ENCODE measurements at places on chromosomes 7 and 10.
A peak's percentile ranks its signal among the peaks of the same experiment; 100 is the strongest.

- DNase-seq: peak; percentile 15
Measured at GRCh38 chr7:2958416-2959102, 85.1 kb downstream of the CARD11 start.

GRCh38 chr7:38798552-38799267, 110.3 kb downstream of the VPS41 start:
- no peak for DNase-seq

GRCh38 chr10:77692782-77693181, 55.2 kb upstream of the KCNMA1 start:
- DNase-seq: no peak

- no peak for DNase-seq
Measured at GRCh38 chr7:88106434-88106833, 113.4 kb downstream of the SRI start.

DNA sequence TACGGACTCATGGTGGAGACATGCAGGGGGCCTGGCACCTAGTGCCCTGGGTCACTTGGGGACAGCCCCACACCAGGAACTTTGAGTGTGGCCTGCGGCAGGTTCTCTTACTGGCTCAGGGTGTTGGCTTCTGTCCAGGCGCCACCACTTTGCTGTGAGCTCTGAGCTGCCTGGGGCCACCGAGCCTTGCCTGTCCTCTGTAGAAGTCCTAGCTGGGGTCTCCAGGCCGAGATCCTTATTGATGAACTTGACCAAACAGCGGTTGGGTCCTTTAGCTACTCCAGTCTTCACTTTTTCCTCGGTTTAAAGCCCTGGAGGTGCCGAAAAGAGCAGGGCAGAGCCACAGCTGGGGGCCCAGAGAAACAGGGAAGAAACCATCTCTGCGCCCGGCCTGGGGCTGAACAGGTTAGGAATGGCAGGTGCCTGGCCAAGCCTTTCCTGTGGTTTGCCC, 41.3 kb downstream of the ZNF467 start:
- no peak for DNase-seq

DNA sequence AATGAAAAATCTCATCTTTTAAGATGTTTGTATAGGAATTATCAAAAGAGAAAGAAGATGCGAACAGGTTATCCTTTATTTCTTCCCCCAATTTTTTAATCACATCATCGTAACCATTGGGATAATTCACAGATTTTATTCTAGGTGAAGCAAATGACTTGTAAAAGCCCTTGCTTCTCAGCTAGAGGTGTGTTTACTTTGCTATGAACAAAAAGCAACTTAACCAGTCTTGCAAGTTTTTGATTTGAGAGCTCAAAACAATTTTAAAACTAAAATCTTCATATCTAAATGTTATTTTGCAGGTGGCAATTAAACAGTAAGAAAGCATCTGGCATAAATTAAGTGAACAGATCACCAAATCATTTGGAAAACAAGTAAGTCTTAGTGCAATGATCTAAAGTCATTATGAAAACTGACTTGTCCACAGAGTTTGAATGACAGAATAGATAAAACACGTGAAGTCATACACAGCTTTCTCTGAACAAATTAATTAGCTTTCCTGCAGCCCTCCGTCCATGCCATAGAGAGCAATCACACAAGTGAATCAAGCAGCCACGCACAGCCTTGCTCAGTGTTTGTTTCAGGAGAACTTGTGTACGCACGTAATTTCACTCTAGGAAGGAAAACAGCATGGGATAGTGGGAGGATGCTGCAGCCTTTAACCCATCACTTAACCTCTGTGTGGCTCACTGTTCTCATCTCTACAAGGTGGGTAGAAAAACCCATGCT, 85.0 kb upstream of the ZNF800 start:
- DNase-seq: no peak

DNA sequence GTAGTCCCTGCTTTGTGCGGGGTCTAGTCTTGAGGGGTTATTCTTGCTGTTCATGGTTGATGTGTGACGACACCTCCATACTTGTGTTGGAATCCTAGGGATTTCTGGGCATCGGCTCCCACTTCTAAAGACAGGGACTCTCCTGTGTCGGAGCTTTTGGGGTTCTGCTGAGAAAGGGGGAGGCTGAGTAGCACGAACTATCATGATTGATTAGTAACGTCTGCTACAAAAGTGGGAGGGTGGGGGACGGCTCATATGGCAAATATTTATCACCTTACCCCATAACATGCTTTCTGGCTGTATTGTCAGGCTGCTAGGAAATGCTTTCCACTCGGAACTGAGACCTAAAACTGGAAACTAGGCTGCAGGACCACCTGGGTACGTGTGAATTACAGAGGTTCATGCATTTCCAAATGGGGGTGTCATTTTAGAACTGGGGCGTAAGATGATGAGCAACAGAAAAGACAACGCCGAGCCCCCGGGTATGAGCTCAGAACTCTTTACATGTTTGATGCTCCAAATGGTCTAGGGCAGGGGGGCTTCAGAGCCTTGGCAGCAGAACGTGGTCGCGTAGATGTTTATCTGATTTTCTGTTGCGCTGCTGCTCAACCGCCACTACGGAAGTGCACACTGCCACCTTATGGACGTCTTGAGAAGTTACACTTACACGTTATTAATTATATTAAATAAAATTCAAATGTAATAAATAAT, 15.1 kb upstream of the NME8 start:
- DNase-seq: peak; percentile 47

DNA sequence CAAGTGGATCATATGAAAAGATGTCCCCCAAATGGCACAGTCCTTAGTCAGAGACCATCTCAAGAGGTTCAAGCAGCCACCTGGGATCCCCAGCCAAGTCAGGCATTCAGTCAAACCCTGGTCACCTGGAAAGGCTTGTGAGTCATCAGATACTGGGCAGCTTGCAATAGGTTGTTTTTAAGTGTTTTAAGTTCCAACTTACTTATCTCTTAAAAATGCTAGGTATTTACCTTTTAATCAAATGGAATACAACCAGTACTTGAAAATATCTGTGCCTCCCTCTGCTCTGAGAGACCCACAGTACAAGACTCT, 262.2 kb downstream of the WDR11 start:
- DNase-seq: no peak

All from activated T-cell treated with anti-CD3 and anti-CD28 coated beads, Interleukin-2, amount 50 U/mL, for 48 hours (primary cell).